Hippocampal formation (tissue), 2 donors: ENCODE measurements at places on chromosomes 12 and 14.

DNA sequence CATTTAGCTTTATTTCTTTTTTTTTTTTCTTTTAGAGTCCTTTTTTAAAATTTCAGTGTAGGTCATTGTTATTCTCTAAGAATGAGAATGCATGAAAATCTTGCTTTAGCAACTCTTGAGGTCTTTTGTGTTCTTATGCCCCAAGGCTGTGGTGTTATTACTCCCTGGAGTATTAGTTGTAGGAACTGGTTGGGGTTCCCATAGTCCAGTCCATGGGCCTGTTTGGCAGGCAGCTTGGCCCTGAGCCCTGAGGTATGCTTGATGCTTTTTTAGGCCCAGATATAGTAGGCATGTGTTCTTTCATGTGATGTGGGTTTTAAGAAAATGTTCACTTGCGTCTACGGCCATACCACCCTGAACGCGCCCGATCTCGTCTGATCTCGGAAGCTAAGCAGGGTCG lies 1.6 kb downstream of the FAM234B start:
- DNase-seq: no peak

DNA sequence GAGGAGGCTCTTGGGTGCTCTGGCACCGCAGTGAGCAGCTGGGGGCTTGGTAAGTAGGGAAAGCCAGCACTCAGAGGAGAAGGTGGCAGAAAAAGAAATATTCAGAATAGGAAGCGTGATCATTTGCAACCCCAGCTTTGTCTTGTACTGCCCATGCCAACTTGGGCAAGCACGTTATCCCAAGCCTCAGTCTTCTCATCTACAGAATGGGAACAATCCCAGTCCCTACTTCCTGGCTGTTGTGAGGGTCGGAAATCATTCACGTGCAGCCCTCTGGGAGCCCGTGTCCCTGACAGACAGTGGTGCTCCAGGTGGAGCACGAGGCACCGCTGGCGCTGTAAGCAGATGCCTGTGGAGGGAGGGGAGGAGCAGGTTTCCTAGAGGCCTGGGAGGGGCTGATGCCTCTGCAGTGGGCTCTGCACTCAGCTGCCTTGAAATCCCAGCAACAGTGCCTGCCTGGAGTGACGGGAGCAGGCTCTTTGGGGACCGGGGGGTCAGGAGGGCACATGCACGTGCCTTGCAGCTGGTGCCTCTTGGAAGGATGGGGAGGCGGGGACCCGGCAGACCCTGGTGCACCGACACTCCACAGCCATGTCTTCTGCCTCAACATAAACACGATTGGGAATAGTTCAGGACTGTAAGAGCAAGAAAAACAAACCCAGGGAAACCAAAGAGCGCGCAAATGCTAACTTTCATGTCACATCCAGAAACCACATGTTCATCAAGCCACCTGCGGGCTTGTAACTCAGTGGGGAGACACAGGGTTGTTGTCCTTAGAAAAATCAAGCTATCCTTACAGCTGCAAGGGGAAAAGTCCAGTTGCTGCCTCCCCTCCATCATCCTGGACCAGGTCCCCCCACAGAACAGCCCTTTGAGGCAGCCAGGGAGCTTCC lies 86.5 kb upstream of the DIO3 start:
- no peak for DNase-seq

DNA sequence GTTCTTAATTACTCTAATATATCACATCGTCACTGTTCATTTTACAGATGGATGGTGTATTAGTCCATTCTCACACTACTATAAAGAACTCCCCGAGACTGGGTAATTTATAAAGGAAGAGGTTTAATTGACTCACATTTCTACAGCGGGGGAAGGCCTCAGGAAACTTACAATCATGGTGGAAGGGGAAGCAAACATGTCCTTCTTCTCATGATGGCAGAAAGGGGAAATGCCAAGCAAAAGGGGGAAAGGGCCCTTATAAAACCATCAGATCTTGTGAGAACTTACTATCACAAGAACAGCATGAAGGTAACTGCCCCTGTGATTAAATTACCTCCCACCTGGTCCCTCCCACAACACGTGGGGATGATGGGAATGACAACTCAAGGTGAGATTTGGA lies 6.5 kb downstream of the TMBIM4 start:
- no peak for DNase-seq

GRCh38 chr14:106204063-106204462 lies 677.7 kb downstream of the TMEM121 start:
- DNase-seq: no peak

DNA sequence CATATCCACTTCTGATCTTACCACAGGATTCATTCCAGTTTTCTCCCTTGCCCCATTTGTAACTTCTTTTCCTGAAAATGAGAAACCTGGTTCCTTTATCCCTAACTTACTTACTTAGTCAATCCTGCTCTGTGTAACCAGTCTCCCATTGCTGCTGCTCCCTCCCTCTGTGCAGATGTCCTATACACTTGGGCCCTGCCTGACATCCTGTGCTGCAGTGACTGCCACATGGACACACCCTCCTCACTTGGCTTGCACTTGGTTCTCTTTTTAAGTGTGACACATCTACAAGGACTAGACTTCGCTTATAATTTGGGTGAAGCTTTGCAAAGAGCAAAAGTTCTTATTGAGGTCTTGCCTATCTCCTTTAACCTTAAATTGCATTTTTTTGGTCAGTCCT lies 51.4 kb downstream of the FGD4 start:
- no peak for DNase-seq

DNA sequence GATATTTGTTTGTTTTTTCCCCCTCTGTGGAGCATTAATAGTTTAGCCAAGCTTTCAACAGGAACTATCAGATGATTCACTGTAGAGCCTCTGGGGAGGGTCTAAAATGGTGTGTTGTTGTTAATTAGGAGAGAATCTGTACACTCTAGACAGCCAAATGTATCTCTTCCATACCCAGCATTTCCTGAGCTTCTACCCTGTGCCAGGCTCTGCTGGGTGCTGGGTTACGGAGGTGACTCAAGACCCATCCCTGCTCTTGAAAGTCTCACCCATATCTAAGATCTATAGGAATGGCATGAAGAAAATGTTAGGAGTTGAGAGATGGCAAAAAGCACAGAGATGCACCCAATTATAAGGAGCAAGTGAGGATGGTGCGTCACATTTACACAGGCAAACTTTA lies 245.8 kb downstream of the C12orf75 start:
- DNase-seq: no peak

DNA sequence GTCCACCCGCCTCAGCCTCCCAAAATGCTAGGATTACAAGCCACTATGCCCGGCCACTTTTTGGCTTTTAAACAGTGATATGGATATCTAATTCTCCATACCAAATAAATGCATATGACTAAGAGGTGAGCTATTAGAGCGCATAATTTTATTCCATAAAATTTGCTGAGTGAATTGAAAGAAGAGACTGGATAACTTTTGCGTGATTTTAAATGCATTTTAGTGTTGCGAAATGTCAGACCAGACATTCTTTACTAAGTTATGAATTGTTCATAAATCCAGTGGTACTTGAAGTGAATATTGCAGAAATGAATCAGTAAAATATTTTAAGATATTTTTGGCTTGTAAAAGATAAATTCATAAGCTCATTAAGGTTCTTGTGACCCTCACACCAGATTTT lies 50.9 kb upstream of the DIP2B start:
- no peak for DNase-seq

DNA sequence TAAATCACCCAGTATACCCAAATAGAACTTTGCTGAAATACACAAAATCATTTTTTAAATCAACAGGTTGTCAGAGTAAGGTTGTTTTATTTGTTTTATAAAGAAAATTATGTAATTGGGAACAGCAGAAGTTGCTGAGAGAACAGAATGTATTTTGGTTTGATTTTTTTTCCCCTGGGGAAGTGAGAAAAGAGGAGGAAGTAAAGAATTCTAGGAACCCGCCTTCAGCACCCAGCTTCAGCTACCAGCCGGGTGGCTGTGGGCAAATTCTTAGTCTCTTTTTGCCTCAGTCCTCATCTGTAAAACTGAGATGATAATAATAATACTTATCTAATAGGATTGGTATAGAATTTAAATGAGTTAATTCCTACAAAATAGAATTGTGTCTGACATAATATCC lies 119.4 kb downstream of the SRGAP1 start:
- DNase-seq: no peak
